ENCODE measurements at places on chromosomes 1 and 21.
A peak's percentile ranks its signal among the peaks of the same experiment; 100 is the strongest.

GRCh38 chr1:107525145-107525544 is 384.3 kb downstream of the NTNG1 start:
- no peak for DNase-seq

DNA sequence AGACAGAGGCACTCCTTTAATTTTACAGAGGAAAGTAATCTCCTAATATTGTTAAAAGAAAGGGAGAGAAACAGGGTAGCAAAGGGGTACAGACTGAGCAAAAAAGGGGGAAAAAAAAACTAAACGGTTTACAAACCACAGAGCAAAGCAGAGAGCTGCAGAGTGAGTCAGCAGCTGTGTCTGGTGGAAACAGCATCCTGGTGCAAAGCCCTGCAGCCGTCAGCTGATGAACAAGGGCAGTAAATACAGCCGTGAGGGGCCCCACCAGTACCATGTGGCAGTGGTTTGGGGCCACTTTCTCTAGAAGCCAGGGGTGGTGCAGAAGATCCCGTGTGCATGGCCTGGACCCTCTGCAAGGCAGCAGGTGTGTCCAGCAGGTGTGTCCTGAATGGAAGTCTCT is 111.3 kb downstream of the ERG start:
- DNase-seq = no peak

- DNase-seq = no peak
Measured at GRCh38 chr1:157270705-157271274, 132.6 kb upstream of the ETV3 start.

- peak; percentile 28 for DNase-seq
Measured at GRCh38 chr1:150268340-150268704, 494 bp downstream of the APH1A start.

- no peak for DNase-seq
Measured at GRCh38 chr1:226697151-226697928, 41.7 kb downstream of the ITPKB start.

DNA sequence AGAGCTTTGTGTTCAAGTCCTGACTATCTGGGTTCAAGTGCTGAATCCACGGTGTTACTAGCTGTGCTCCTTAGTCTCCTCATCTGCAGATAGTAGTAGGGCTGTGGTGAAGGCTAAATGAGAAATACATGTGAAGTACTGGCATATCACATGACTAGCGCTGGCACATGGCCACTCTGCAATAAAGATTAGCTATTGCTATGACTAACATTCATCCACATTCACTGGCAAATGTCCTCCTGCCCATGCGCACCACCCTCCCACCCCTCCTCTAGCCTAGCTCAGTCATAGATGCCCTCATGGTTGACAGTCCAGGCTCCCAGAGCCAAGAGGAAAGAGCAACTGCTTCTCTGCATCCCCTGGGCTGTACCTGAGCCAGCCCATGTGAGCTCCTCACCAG is 8.5 kb upstream of the COL8A2 start:
- no peak for DNase-seq

DNA sequence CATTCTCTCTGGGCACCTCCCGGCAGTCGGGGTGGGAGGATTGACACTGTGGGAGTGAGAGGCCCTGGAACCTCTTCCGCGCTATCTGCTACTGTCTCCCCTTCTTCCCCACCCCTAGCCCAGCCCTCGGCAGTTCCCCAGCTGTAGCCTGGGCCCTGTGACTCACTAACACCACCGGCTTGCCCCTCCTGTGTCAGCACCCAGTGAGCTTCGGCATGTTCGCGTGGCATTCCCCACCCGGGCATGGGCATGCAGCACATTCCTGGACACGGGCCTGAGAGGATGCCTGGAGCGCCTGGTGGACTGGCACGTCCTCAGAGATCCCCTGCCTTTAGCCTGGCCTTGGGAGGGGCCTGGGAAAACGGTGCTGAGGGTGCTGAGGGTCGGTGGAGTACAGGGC is 1.3 kb downstream of the CDK18 start:
- no peak for DNase-seq

DNA sequence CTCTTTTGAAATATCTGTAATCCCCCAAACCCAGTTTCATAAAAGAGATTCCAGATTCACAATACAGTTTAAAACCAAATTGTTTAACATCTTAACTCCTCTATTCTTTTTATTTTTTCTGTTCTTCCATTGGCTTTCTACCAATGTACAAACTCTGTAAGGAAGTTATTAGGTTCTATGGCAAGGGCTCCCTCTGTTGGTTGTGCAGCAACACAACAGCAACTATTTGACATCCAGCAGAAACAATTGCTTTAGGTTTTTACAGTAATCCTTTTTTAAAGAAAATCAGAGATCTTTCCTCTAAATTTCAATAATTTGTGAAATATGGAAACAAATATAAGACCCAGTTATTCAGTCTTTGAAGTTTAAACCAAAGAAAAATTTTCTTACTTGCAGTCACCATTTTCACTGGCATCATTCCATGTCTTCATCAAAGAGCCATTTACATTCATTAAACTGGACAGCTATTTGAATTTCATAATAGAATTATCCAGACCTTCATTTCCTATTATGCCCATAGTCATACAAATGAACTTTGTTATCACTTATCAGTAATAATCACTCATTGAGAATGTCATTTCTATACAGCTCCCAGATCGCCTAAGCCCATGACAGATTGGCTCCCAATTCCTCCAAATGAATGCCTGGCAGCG is 46.5 kb upstream of the RNF11 start:
- peak; percentile 69 for DNase-seq

DNA sequence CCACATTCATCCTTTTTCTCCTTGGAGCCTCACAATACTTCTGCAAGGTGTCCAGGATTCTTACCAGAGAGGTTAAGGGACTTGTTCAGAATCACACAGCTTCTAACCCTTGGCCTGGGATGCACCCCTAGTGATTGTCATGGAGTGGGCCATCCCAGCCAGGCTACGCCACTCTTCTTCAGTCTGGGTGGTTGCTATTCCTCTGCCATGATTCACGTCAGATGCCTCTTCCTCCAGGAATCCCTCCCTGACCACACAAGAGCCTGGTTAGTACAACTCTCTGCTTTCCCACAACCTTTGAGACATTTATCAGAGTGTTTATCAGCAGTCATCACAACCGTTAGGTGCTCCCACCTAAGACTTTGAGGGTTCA is 121.8 kb downstream of the EPHB2 start:
- DNase-seq = no peak

DNA sequence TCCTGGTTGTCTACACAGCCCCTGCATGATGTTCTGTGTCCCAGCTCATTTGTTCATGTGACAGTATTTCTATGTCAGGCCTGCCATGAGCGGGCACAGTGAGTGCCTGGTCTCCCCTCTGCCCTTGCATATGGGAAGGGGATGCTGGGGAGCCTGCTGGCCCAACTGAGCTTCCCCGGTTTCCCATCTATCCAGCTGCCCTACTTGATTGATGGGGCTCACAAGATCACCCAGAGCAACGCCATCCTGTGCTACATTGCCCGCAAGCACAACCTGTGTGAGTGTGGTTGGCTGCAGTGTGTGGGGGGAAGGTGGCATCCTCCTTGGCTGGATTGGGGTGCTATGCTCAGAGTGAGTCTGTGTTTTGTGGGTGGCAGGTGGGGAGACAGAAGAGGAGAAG is 1.5 kb downstream of the GSTM4 start:
- DNase-seq = no peak

DNA sequence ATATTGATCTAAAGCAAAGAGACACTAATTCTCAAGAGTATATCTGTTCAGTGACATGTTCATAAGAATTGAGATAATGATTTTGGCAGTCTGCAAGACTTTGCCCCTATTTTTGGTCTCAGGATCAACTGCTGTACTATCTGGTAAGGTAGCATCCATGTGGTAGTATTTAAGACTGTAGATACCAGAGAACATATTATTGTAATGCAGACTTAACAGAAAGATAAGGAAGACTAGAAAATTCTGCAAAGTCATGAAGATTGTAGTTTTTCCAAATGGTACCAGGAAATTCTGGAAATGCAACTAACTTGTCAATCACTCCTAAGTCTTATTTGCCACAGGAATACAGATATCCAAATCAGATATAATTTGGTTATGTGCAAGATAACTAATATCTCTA is 35.1 kb downstream of the RNF2 start:
- no peak for DNase-seq

DNA sequence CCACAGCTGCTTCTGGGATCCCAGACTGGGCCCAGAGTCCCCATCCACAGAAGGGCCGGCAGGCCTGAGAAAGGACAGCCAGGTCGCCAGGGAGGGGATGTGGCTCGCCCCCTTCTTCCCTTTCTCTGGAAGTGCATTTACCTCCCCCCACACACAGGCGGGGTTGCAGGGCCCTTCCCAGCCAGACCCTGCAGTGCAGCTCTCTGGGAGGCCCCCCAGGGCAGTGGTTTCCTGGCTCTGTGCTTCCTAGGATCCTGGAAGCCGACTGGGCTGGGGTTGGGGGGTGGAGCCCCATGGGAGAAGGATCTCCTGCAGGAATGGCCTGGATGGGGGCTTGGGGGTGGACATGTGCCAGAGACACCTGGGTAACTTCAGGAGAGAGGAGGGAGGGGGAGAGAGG is 4.2 kb upstream of the COL6A1 start:
- DNase-seq = peak; percentile 41

GRCh38 chr1:79431340-79431739 is 424.8 kb upstream of the ADGRL4 start:
- DNase-seq = no peak

DNA sequence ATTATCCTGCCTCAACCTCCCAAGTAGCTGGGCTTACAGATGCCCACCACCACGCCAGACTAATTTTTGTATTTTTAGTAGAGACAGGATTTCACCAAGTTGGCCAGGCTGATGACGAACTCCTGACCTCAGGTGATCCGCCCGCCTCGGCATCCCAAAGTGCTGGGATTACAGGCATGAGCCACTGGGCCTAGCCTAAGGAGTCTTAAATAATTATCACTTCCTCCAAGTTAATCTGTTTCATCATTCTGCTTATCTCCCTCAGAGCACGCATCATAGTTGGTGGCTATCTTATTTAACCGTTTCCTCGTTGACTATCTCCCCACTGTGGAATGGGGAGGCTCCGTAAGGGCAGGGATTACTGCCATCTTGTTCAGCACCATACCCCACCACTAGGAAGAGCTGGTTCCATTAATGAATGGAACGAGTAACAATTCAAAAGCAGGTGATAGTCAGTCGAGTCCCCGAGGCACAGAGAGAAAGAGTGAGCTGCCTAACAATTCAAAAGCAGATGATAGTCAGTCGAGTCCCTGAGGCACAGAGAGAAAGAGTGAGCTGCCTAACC is 52.7 kb downstream of the GLUL start:
- DNase-seq = no peak

GRCh38 chr1:183073320-183073719 is 50.1 kb downstream of the LAMC1 start:
- no peak for DNase-seq

GRCh38 chr1:9315411-9316079 is 22.9 kb downstream of the SPSB1 start:
- no peak for DNase-seq

DNA sequence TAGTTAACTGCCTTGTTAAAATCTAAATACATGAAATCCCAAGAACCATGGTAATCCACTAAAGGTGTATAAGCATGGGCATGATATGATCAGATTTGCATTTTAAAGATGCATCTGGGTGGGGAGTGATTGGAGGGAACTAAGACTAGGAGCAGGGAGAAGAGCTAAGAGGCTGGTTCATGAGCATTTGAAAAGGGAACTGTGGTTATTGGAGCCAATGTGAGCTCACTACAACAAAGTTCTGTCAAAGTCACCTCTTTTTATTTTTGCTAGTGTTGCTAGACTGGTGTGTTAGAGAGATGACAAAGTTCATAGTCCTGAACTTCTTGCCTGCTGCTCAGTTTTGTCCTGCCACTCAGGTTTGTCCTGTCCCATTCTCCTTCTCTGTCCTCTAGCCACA is 67.1 kb upstream of the LRRC8D start:
- DNase-seq = no peak

DNA sequence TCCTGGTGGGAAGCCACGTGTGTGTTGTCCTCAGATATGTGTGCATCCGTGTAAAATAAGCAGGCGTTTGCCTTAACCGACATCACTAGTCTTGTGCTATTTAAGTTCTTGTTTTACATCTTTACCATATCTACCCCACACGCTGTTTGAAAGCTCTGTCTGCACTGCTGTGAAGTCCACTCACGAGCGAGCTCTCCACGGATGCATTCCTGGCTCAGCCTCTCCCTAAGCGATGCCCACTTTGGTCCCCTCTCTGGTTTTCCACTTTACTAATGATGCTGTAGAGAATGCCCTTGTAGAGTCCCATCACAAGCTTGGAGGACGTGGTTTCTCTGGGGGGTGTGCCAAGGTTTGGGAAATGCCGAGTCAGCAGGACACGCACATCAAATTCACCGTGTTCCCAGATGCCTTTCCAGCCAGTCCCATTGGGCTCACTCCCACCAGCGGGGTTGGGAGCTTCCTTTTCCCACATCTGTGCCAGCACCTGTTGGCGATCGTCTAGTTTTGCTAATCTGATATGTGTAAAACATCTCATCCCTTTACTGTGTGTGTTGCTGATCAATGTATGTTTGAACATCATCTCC is 43.8 kb downstream of the ACTL8 start:
- DNase-seq = no peak

DNA sequence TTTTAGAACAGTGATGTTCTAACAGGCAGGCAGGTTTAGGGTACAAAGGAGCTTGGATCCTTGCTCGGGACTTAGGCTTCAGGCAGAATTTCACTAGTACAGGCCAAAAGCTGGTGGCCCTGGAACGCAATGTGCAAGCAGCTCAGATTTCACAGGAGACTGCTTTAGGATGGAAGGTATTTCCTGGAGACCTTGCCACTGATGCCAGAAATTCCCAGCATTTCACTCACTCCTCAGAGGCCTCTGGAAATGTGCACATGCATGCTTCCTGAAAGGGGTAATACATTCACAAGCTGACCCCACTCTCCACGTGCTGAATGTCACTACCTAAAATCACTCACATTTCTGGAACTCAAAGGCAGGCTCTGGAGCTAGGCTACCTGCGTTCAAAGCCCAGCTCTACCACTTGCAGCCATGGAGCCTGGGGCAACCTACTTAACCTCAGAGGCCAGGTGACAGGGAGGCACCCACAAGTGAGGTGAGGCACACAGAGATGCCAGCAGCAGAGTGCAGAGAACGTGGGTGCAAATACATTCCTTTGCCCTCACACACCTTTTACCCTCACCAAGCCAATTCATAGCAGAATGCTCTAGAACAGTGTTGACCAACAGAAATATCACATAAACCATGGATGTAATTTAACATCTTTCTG is 56.5 kb downstream of the CDC7 start:
- no peak for DNase-seq

GRCh38 chr1:81382561-81382960 is 418.2 kb upstream of the ADGRL2 start:
- no peak for DNase-seq

GRCh38 chr1:56463376-56463775 is 116.0 kb downstream of the PLPP3 start:
- DNase-seq = no peak

DNA sequence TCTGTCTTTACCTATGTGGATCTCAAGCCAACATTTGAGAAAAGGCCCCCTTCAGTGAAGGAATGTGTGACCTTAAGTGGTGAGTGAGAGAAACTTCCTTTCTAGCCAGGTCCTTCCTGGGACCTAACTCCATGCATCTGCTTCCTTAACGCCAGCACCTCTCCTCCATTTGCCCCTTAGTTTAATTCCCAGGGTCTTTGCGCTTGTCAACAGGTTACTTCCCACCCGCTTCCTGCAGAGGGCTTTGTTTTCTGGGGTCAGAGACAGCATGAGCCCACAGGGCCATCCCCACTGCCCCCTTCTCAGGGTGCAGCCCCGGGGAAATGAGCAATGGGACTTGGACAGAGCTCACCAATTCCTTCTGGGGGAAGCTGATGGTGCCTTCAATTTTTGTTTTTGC is 54.8 kb downstream of the EVA1C start:
- DNase-seq = no peak
